Activated CD8-positive, alpha-beta T cell treated with anti-CD3 and anti-CD28 coated beads for 36 hours (primary cell): ENCODE measurements at places on chromosomes 11 and 22. TPM values are rescaled to one million over a fixed set of nuclear protein-coding genes. Genes with fewer than 3 reads are reported as not detected.

The SHANK2 gene
- not detected for total RNA-seq

The C1QTNF6 gene
- total RNA-seq, result 6.4 TPM

The TMEM191B gene
- 1.2 TPM for total RNA-seq

The SLC37A2 gene
- 0.70 TPM for total RNA-seq
